NCI-H69 (cell line): ENCODE measurements at places on chromosomes 16 and 17.

DNA sequence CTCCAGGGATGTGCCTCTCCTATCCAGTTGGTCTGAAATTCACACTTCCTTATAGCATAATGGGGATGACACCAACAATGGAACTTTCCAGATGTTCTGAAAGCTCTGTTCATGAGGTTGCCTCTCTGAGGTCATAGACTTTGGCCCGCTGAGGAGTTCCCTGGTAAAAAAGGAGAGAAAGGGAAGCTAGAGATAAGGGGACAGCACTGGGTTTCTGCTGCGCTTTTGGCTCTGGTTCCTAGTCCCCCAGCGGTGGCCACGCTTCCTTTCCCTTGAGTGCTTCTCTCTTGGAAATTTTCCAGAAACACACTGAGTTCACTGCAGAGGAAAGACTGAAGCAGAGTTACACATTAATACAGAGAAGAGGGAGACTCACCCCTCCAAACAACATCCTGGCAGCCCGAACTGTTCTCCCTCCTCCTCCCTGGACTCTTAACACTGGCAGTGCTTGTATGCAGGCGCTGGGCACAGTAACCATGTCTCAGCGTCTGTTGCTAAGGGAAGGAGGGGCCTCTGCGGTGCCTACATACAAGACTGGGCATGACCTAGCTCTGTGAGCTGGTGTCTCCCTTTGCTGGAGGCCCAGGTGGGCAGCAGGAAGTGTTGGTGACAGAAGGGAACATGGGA, at the start of gene DNAH3:
DNAH3 (minus strand) TSS at position 472 of the 627 bp plus-strand sequence. CDS start 527 bp downstream, outside the sequence.
- peak; percentile 23 for DNase-seq

DNA sequence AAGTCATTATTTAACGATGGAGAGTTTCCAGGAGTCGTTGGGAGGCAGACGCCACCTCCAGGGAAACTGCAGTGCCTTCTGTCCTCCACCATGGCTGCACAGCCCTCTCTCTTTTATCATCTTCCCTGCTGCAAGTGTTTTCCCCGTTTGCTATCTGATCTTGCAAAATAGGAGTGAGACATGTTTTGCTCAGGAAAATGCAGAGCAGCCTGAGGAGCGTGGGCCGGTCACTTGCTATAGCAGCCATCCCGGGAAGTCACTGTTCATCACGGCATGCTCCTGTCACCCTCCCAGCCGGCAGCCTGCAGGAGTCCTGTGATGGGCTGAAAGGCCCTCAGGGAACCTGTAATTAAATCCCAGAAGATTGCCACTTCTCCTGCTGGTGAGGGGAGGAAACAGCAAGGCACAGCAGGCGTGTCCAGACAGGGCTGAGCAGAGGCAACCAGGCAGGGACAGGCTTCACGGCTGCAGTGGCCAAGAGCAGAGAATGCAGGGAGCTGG, 143.1 kb downstream of the GSG1L start:
- peak; percentile 97 for DNase-seq

GRCh38 chr17:69539274-69539673, 124.8 kb downstream of the MAP2K6 start:
- no peak for DNase-seq

- DNase-seq, result no peak
Measured at GRCh38 chr17:15931394-15931793, 13.5 kb upstream of the ADORA2B start.

- DNase-seq, result peak; percentile 74
Measured at GRCh38 chr16:27644165-27644564, 94.2 kb downstream of the KATNIP start.

DNA sequence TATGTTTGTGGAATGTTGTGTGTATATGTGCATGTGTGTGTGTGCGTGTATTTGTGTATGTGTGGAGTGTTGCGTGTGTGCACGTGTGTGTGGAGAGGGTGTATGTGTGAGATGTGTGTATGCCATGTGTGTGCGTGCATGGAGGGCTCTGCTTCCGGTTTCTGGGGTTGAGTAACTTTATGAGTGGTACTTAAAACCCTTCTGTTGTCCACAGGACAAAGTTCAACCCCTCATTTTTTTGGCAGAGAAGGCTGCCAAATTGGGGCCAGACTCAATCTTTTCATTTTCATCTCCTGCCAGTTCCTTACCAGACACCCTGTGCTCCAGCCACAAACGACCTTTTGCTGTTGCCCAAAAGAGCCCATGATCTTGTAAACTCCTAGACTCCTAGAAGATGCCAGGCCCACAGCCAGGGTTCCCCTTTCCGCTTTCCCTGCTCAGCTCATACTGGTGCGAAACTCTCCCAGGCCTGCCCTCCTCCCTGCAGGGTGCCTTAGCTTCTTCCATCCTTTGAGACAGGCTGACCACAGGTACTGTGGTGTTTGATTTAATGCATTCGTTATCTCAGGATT, 100.2 kb downstream of the CMIP start:
- DNase-seq, result no peak

- peak; percentile 10 for DNase-seq
Measured at GRCh38 chr16:56450275-56450985, 702 bp downstream of the NUDT21 start.

GRCh38 chr17:15273141-15273793, 8.1 kb upstream of the PMP22 start:
- DNase-seq, result no peak

- DNase-seq, result no peak
Measured at GRCh38 chr16:22688930-22689329, 125.0 kb upstream of the HS3ST2 start.

- DNase-seq, result no peak
Measured at GRCh38 chr16:47834485-47835024, 321.2 kb downstream of the ABCC12 start.

DNA sequence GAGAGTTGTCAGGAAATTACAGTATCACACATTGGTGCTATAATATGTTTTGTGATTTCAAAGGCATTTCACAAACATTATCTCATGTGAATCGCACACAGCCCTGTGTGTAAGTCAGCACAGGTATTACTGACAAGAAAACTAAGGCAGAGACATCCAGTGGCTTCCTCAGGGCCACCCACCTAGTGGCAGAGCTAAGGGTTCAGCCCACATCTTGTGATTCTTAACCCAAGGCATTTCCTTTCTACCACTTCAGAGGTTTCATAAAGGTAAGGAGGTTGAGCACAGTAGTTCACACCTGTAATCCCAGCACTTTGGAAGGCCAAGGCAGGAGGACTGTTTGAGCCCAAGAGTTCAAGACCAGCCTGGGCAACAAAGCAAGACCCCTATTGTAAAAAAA, 58.2 kb downstream of the STX8 start:
- no peak for DNase-seq

DNA sequence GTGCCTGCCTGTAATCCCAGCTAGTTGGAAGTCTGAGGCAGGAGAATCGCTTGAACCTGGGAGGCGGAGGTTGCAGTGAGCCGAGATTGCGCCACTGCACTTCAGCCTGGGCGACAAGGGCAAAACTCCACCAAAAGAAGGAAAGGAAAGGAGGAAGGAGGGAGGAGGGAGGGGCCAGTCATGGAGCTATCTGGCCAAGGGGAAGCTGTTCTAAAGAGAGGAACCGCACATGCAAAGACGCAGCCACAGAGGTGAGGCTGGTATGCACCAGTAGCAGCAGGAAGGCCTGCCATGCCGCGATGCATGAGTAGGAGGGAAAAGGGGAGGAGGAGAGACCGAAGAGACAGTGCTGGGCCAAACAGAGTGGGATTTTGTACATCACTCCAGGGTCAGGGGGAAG, 35.9 kb downstream of the HSBP1 start:
- no peak for DNase-seq

DNA sequence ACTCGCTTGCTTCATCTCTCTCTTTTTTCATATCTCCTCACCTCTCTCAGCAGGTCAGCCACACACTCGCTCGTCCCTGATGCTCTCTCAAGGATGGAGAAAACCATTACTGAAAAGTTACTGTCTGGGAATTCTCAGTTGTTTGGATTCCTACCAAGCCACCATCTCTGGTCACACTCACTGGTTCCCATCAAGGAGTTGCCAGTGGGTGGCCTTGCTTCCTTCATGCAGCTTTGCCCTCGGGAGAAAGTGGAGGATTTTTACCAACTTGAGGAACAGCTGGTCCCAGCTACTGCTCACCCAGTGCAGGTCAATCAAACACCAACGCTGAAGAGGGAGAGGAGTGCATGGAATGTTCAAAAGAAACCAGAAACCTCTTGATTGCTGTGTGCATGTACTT, 25.3 kb downstream of the MEOX1 start:
- no peak for DNase-seq

- no peak for DNase-seq
Measured at GRCh38 chr16:23132775-23133463, 16.3 kb downstream of the USP31 start.

- DNase-seq, result peak; percentile 92
Measured at GRCh38 chr16:85522842-85523601, 90.1 kb upstream of the GSE1 start.

DNA sequence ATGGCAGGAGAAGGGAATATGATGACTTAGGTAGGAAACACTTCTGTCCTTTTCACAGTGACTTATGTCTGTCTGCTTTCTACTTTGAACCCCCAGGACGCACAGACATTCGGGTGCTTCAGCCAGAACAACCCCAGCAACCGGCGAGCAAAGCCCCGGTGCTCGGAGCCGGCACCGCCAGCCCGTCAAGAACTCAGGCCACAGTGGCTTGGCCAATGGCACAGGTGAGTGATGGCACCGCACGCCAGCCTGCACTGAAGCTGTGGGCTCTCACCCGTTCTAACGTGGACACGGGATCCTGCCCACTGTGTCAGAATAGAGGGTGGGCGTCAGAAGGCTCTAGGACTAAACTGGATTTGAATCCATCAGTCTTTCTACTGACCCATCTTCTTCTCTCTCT, 79.4 kb upstream of the CLEC18A start:
- DNase-seq, result no peak

GRCh38 chr16:56202036-56202435, 10.7 kb downstream of the GNAO1 start:
- DNase-seq, result no peak

- DNase-seq, result no peak
Measured at GRCh38 chr16:75919664-75920063, 193.4 kb upstream of the CPHXL start.

GRCh38 chr17:11240041-11240840, 772 bp upstream of the SHISA6 start:
- no peak for DNase-seq

DNA sequence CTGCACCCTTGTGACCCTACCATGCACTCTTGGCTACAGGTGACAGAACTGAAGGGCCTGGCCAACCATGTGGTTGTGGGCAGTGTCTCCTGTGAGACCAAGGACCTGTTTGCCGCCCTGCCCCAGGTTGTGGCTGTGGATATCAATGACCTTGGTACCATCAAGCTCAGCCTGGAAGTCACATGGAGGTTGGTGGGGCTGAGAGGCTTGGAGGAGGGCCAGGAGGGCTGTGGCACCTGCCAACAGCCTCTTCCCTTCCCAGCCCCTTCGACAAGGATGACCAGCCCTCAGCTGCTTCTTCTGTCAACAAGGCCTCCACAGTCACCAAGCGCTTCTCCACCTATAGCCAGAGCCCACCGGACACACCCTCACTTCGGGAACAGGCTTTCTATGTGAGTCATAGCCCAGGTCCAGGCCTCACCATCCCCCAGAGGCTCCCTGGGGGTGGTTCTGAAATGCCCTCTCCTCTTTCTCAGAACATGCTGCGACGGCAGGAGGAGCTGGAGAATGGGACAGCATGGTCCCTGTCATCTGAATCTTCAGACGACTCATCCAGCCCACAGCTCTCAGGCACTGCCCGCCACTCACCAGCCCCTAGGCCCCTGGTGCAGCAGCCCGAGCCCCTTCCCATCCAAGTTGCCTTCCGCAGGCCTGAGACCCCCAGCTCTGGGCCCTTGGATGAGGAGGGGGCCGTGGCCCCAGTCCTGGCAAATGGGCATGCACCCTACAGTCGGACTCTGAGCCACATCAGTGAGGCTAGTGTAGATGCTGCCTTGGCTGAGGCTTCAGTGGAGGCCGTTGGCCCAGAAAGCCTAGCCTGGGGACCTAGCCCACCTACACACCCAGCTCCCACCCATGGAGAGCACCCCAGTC, 13.0 kb downstream of the RIPOR1 start:
- no peak for DNase-seq

GRCh38 chr17:68353111-68353521, 61.8 kb downstream of the ARSG start:
- no peak for DNase-seq

GRCh38 chr16:23663918-23664317, 14.8 kb upstream of the PLK1 start:
- DNase-seq, result no peak

DNA sequence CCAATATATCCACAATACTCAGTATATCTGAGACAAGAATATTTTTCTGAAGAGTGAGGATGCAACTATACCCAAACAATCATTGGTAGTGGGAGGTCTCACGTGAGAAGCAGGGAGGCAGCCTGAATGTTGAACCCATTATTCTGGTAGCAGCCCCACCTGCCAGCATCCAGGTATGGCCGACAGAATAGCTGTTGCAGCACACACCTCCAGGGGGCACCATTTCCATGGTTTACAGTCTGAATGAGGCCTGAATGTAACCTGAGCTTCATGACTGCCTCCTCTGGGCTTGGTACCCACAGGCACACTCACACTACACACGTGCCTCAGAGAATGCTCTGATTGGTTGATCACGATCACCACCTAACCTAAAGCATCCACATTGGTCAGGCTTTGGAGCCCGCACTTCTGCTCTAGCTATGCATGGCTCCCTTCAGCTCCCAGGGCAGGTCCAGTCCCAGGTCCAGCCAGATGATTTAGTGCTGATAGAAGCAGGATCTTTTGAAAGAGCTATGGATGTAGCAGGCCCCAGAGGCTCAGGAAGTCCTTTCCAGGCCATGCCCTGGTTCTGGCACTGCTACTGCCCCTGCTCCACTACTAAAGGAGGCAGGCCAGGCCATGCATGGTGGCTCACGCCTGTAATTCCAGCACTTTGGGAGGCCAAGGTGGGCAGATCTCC, 11.0 kb upstream of the CBFB start:
- DNase-seq, result peak; percentile 94

DNA sequence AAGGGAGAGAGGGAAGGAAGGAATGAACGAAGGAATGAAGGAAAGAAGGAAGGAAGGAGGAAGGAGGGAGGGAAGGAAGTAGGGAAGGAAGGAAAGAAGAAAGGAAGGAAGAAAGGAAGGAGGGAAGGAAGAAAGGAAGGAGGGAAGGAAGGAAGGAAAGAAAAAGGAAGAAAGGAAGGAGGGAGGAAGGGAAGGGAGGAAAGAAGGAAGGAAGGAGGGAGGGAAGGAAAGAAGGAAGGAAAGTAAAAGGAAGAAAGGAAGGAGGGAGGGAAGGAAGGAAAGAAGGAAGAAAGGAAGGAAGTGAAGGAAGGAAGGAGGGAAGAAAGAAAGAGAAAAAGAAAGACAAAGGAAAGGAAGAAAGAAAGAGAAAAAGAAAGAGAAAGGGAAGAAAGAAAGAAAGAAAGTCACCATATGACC, 442.4 kb downstream of the RBFOX1 start:
- no peak for DNase-seq

DNA sequence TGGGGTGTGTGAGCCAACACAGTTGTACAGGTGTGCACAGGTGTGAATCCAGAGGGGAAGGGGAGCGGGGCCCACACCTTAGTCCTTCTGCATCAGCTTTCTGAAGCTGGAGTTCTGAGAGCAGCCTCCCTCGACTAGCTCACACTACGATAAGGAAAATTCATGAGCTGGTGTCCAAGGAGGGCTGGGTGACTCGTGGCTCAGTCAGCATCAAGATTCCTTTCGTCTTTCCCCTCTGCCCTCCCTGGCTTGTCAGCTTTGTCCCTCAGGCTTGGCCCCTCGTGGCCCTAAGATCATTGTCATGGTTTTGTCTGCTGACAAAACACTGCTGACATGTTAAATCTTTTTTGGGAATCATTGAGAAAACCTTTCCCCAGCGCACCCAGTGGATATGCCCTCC, 47.5 kb downstream of the OR1D5 start:
- DNase-seq, result no peak
